ENCODE measurements at places on chromosomes 7 and 10. TPM values are rescaled to one million over a fixed set of nuclear protein-coding genes. Genes with fewer than 3 reads are reported as not detected.

Gene CNOT4
- total RNA-seq = 21.2 TPM

DNA sequence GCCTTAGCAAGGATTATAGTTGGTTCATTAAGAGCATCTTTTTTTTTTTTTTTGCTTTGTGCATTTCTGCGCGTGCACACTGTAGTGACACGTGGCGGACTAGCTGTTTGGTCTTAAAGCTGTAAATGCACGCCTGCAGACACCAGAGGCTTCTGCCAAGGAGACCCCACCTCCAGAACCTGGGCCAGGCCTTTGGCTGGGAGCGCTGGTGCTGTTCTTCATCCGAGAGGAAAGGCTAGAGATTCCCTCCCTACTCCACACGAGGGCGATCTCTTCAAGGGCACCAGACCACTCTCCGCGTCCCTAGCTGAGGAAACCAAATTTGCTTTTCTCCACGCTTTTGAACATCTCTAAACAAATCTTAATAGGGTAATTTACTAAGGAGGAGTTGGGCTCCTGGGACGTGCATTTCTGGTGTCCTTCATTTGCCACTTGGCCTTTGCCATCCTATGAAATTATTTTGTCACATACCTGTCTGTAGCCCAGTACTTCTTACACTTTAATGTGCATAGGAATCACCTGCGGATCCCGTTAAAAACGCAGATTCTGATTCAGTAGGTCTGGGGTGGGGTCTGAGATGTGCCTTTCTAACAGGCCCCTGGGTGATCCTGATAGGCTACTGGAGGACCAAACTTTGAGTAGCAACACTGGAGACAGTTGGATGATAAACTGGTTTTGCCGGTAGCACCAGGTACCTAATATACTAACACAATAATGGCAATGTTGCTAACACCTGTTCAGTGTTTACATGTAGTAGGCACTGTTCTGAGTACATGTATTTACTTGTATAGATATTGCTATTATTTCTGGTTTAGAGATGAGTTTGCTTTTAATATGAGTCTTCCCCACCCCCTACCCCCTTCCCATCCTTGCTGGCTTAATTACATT, 1.3 kb upstream of the SLC26A5 start:
- no peaks in the 10 kb centered on the region for H3K36me3 ChIP-seq
- peaks cover 18% of the 10 kb centered on the region for H3K4me1 ChIP-seq
- peak; percentile 94 for DNase-seq
- H3K27me3 ChIP-seq = peaks cover 43% of the 10 kb centered on the region
- no peak overlapping the region for H3K27ac ChIP-seq
- H3K4me3 ChIP-seq = peak overlapping the region; percentile 62

- H3K27me3 ChIP-seq = no peaks in the 10 kb centered on the region
- peaks cover 20% of the 10 kb centered on the region for H3K4me1 ChIP-seq
- H3K4me3 ChIP-seq = no peak overlapping the region
Measured at GRCh38 chr7:28297801-28298459, 114.4 kb upstream of the CREB5 start.

Gene PIP
- not detected for total RNA-seq

DNA sequence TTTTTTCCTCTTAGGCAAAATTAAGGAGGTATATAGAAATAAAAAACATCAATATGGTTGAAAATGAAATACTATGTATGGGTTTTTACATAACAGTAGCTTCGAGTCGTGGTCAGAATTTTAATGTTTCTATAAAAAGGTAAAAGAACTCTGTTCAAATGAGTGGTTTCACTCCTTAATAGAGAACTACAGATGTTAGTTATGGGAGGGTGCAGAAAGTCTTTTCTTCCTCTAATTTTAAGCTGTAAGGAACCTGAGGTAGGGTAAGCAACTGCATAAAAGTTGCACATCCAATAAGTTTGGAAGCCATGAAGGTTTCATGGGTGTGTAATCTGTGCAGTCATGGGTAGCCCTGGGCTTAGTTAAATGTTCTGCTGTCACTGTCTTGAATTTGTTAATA, 141.3 kb downstream of the SUGCT start:
- no peaks in the 10 kb centered on the region for H3K4me1 ChIP-seq
- H3K36me3 ChIP-seq = no peaks in the 10 kb centered on the region
- no peaks in the 10 kb centered on the region for H3K27me3 ChIP-seq

Gene HOXA11
- not detected for total RNA-seq

Gene ELFN1
- total RNA-seq = 5.0 TPM

Gene CALHM1
- 0.93 TPM for total RNA-seq
